ENCODE measurements at places on chromosomes 3 and 15.

DNA sequence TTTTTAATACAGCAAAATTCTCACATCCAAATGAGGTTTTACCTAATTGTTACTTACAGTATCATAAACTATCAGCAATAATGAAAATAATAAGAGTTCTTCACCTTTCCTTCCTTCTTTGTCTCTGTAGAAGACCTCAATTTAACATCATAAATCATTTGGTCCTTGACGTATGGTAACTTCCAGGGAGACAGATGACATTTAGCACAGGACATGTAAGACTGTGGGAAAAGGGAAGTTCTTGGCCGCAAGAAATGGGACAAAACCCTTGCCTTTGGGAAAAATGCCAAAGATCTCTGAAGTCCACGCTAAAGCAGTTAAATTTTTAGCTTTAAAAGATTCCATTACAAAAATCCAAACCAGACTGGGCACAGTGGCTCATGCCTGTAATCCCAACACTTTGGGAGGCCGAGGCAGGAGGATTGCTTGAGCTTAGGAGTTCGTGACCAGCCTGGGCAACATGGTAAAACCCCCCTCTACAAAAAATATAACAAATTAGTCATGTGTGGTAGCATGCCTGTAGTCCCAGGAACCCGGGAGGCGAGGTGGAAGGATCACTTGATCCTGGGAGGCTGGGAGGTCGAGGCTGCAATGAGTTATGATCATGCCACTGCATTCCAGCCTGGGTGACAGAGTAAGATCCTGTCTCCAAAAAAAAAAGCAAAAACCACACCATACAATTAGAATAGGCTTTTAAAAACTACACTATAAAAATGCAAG lies 8.8 kb downstream of the PTPN9 start:
- DNase-seq: no peak

GRCh38 chr15:89175617-89176191 lies 45.7 kb downstream of the RLBP1 start:
- DNase-seq: no peak

- DNase-seq: no peak
These were observed 31.4 kb downstream of the STARD5 start for GRCh38 chr15:81292523-81293001.

- no peak for DNase-seq
These were observed 400.0 kb upstream of the C2CD4B start for GRCh38 chr15:62564886-62565633.

DNA sequence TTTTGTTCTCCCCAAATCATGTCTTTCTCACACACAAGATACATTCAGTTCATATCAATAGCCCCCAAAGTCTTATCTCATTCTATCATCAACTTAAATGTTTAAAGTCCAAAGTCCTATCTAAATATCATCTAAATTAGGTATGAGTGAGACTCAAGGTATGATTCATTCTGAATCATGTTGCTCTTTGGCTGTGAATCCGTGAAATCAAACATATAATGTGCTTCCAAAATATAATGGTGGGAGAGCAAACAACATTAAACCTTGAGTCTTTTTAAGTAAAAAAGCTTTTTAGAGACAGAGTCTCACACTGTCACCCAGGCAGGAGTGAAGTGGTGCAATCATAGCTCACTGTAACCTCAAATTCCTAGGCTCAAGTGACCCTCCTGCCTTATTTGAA lies 139.1 kb downstream of the SAMMSON start:
- no peak for DNase-seq

DNA sequence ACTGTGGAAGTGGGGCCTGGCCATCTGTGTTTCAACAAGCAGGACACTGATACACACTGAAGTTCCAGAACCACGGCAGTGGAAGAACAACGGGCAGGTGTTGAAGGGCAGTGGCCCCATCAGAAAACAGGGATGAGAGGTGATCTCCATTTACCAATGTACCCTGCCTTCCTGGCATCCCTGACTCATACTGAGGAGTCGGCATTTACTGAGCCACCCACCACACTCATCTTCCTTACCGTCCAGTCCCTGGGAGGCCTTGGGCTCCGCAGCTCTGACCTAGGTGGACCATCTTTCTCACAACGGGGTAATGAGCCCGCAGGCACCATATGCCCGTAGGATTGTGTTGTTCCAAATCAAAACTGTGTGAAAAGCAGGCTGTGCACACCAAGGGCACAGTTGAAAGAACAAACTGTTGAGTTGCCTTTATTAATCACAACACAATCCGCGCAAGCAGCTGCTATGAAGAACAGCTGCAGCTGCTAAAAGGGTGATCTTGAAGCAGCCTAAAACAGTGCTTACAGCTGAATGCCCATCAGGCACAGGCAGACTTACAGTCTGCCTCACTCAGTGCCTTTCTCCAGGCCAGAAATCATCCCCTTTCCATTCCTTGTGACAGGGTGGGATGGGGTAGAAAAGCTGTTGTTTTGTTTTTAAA lies 12.9 kb downstream of the MB21D2 start:
- no peak for DNase-seq

DNA sequence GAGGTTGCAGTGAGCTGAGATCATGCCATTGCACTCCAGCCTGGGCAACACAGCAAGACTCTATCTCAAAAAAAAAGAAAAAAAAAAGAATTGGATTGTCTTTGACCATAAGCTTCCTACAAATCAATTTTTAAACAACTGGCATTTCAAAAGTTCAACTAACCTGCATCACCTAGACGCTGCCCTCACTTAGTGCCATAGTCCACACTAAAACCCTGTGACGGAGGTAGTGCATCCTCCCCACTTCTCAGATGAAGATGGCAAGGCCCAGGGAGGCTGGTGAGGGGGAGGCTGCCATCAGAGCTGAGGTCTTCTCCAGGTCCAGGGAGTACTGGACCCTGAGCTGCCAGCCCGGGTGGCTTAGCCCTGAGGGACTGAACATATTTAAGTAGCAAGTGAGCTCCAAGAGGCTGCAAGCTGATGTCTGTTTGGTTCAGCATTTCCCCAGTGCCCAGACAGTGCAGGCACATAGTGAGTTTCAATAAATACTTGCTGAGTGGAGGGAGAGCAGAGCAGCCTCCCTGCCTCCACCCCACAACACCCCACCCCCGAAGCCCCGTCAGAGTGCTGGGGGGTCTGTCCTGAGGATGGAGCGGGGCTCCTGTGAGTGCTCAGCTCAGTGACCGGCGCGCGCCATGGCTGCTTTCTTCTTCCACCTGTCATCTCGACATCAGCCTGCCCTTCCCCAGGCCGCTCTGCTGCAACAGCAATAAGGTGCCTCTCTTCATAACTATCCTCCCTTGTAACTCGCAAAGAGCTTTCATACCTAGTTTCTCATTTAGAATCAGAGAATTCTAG lies 52.8 kb downstream of the MGLL start:
- no peak for DNase-seq

- no peak for DNase-seq
These were observed 80.6 kb upstream of the ATP2B2 start for GRCh38 chr3:10585945-10586344.

DNA sequence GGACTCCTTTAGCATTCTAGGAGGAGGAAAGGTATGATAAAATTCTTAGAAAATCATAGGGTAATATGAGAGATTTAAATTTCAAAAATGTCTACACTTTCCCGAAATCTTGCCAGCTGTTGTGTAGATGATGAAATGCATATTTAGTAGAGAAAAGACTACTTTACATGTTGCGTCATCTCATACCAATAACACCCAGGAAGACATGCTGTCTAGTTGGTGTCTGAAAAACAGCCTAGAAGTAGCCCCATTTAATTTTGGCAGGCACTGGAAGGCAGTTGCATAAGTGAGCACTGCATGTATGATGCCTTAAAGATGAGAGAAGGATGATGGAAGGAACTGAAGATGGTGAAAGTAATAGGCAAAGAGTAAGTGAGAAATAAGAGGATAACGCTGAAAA lies 310.5 kb upstream of the TPM1 start:
- peak; percentile 33 for DNase-seq

GRCh38 chr3:37543666-37544065 lies 318.0 kb upstream of the CTDSPL start:
- DNase-seq: no peak

DNA sequence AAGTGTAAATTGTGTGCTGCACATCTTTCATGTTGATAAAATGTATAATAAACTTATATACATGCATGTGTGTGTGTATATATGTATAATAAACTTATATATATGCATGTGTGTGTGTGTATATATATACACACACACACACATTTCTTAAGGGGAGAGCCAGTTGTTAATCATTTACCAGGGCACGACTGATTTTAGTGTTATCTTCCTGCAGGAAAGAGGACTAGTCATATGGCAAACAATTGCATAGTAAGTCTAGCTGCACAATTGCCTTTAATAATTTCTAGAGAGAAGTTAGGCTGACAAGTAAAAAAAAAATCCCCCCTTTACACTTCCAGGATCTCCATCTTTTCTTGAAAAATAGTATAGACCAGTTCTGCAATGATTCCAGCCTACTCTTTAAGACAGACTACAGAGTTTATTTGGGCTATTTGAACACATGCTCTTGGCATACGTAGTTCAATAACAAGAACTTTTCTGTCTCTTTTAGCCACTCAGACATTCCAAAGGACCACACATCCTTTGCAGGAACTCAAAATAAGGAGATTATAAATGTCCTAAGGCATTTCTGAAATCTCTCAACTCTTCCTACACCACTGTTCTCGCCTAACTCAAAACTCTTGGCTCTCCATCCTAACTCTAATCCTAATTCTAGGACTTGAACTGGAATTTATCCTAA lies 163.6 kb upstream of the SETMAR start:
- DNase-seq: no peak

DNA sequence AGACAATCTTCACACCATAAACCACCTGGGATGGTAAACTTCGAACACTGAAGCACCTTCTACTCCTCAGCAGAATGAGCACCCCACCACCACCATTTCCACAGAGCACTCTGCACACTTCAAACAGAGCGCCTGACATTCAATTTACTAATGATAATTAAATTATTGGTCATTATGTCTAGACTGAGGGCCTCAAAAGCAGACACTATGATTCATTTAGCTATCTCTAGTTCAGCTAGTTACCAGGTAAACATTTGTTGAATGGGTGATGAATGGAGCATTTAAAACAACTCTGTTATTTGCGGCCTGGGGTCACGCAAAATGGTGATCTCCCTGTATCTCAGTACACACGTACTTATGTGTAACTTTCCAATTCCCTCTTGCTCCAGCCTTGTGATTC lies 40.9 kb downstream of the ACAP2 start:
- no peak for DNase-seq

- DNase-seq: no peak
These were observed 44.6 kb downstream of the ONECUT1 start for GRCh38 chr15:52745326-52746161.
